ENCODE measurements at places on chromosomes 7 and 10.

DNA sequence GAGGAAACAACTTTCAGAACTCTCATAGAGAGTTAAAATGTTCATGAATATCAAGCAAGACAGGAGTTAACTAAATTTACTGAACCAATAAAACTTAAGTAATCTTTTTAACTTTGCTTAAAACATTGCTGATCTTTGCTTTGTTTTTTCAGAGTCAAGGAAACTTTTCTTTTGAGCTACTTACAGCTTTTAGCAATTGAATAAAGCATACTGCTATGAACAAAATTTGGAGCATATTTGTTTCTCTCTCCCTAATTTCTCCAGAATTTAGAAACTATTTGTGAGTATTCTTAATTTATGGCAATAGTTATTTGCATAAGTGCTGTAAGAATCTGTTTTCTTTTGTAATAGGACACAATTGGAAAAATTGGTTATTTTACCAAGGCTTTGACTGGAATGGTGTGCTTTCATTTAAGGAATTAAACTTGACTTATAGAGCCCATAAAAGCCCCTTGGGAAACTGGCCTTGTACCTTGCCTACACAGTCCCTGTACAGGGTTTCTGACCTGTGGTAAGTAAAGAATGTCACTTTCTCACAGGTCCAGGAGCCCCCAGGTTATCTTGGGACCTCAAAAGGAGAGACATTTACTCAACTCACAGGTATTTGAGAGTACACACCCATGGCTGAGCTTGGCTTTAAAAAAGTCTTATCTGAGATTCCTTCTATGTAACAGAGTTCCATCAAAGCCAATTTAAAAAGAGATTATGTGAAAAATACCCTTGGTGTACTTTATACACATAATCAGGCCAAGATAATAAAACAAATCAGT is 23.3 kb upstream of the KIAA1549 start:
- DNase-seq: no peak

- DNase-seq: no peak
These were observed 109.6 kb downstream of the SH2D4B start for GRCh38 chr10:80647173-80647833.

DNA sequence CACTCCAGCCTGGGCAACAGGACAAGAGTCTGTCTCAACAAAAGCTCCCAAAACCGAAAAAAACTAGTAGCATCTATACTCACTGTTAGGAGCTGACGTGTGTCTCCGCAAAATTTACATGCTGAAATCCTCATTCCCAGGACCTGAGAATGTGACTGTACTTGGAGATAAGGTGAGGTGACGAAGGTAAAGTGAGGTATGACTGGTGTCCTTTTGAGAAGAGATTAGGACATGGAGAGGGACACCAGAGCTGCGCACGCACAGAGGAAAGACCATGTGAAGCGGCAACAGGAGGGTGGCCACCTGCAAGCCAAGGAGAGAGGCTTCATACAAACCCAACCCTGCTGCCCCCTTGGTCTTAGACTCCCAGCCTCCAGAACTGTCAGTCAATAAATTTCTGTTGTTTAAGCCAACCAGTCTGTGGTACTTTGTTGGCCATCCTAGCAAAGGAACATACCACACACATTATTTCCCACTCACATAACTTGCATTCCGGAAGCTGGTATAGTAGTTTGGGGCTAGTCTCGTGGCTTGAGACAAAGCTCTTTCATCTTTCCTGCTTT is 1154.0 kb upstream of the CELF2 start:
- DNase-seq: no peak

GRCh38 chr10:112562122-112562521 is 115.1 kb downstream of the VTI1A start:
- no peak for DNase-seq

- no peak for DNase-seq
These were observed 109.4 kb downstream of the HIBADH start for GRCh38 chr7:27553273-27553672.

DNA sequence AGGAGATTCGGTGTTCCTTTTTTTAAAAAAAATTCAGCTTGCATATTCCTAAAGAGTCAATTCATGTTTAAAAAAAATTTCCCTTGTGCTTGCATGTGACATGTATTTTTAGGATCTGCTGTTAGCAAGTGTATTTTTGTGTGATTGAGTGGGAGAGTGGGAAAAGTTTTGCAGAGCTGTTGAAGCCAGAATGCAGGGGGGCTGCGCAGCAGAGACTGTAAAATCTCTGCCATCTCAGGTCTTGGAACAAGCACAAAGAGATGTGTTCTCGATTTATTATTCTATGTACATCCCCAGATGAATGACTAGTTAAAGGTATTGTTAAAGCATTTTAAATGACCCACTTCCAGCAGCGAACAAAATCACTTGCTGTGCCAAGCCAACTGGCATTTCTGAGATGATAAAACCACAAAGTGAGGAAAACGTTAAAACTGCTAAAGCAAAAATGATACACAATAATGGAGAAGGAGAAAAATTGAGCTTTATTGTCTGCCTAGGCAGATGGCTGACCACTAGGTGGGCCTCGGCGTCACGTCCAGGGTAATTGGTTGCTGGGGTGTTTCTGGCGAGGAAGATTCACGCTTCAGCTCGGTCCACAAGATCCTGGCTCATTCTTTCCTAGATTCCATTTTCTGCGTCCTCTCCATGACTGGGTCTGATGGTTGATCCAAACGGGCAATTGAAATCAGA is 67.0 kb upstream of the ATRNL1 start:
- no peak for DNase-seq

- DNase-seq: no peak
These were observed 12.2 kb upstream of the PDK4 start for GRCh38 chr7:95608359-95609173.

DNA sequence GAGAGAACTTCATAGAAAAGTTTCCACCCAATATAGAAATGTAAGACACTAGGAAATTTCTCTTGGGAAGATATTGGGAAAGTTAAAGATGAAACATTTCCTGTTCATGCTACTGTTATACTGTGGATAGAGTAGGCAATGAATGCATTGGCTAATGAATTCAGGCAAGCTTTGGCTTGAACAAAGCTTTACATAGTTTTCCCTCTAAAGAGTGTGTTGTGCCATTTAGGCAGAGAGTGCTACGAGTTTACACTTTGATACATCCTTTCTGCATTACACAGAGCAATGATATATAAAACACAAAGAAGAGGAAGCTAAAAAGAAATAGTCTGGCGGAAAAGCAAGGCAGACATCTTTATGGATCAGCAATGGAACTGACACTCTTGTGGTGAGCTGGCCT is 125.9 kb upstream of the SHH start:
- DNase-seq: no peak

DNA sequence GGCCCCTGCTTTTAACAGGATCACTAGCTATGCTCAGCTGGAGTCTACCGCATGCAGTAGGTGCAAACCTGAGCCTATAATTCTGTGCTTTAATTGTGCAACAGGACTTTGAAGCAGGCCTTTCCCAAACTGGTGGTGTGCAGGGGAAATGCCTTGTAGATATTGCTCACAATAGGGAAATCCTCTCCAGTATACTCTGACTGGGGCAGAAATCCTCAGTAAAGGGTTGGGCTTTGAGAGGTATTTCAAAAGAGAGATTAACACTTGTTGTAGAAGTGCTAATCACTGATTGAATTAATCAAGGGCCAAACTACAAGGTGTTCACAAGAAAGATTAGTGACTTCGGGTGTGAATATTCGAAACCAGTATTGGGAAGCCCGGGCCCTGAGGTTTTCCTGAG is 58.5 kb upstream of the EXOC6 start:
- DNase-seq: no peak

- DNase-seq: no peak
These were observed 11.2 kb downstream of the KPNA7 start for GRCh38 chr7:99196536-99197258.

DNA sequence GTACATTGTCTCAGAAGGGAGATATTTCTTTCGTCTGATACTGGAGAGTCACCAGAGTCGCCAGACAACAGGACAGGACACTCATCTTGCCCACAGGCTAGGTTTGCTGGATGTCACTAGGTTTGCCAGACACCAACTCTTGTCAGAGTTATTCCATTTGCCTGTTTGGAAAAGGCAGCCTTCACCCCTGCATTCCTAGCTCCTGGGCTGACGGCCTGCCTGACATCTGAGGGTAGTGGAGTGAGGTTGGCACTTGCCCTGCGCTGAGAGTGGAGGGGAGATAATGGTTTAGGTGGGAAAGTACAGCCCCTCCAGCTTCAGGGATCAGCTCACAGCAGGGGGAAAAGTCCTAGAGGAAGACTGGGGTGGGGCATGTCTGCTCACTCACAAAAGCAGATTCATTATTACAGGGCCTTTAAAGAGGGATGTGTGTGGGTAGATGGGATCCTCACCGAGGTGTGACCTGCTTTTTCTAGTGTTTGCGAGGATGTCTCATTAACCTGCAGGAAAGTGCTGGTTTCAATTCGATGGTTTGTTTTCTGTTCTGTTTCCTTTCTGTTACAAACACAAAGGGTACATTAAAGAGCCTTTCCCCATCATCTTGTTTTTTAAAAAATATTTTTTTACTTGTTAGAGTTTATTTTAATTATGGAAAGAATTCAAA is 79.3 kb upstream of the TNS3 start:
- no peak for DNase-seq

GRCh38 chr7:120955577-120956149 is 5.1 kb downstream of the ING3 start:
- no peak for DNase-seq

DNA sequence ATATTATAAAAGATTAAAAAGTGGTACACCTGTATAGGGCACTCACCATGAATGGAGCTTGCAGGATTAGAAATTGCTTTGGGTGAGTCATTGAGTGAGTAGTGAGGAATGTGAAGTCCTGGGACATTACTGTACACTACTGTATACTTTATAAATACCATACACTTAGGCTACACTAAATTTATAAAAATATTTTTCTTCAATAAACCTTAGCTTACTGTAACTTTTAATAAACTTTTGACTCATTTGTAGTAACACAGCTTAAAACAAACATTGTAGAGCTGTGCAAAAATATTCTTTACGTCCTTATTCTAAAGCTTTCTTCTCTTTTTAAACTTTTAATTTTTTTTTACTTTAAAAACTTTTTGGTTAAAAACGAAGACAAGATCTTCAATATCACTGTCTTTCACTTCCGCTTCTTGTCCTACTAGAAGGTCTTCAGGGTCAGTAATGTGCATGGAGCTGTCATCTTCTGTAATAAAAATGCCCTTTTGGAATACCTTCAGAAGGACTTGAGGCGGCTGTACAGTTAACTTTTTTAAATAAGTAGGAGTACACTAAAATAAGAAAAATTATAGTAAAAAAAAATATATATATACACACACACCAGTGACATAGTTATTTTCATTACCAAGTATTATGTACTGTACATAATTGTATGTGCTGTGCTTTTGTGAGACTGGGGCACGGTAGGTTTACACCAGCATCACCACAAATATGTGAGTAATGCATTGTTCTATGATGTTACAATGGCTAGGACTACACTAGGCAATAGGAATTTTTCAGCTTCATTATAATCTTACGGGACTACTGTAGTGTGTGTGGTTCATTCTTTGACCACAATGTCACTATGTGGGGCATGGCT is 3.5 kb downstream of the STK31 start:
- DNase-seq: no peak

GRCh38 chr10:113127261-113127900 is 177.3 kb downstream of the TCF7L2 start:
- no peak for DNase-seq

DNA sequence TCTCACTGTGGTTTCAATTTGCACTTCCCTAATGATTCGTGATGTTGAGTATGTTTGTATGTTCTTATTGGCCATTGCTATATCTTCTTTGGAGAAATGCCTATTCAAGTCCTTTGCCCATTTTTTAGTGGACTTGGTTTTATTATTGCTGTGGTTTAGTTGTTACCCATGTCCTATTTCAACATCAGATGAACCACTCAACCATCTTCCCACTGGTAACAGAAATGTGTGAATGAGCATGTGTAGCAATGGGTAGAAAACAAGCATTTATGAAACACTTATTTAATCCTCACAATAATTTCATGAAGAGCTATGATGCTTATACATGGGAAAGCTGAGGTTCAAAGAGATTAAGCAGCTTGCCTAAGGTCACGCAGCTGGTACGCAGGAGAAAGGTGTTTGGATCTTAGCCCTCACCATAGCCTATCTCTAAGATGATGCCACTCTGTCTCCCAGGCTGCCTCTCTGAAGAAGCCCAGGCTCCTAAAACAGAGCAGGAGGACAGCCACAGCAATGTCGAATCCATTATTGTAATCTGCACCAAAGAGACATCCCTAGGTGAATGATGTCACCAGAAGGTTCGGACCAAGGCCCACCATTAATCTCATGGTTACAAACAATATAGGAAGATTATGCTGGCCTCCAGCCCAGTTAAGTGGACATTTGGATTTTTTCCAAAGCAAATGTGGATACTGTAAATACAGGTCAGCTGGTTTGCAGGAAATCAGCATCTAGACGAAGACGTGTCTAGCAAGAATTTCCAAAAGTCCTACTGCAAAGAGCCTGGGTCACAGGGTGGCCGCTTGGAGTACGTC is 447.6 kb upstream of the ZMIZ1 start:
- no peak for DNase-seq

- DNase-seq: no peak
These were observed 202.8 kb upstream of the CXCL12 start for GRCh38 chr10:44587488-44588318.

DNA sequence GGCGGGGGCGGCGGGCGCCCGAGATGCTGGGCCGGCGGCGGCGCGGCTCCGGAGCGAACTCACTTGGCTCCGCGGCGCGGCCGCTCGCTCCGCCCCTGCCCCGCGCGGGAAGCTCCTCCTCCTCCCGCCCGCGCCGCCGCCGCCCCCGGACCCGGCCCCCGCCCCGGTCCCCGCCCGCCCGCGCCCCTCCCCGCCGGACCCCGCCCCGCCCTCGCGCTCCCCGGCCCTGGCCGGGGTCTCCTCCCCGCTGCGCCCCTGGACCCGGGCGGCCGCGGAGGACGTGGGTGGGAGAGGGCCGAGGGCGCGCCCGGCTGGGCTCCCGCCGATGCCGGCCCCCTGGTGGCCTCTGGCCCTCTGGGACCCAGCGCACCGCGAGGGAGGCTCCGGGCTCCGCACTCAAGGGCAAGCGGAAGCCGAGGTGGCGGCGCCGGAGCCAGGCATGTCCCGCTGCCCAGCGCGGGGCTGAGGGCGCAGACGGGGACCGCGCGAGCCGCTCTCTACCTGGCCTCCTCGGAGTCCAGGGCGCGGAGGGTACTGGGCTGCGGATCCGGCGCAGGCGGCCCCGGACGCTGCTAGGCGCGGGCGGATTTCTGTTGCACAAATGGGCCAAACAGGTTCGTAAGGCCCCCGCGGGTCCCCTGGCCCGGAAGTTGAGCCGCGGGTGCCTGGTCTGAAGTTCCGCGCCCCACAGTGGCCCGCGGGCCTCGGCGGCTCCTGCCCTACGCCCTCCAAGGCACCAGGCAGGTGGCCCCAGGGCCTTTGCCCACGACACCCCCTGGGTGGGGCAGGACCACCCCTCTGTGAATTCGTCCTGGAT is at the start of gene TCERG1L:
TSS of gene TCERG1L (minus strand) at position 61 of the 817 bp plus-strand sequence. CDS start 86 bp downstream, outside the sequence.
- DNase-seq: no peak

GRCh38 chr10:114504769-114505579 is 100.7 kb upstream of the AFAP1L2 start:
- no peak for DNase-seq

- no peak for DNase-seq
These were observed 56.3 kb downstream of the PLXNA4 start for GRCh38 chr7:132519936-132520335.

All from stimulated activated CD4-positive, alpha-beta T cell treated with anti-CD3 and anti-CD28 coated beads, Interleukin-12 subunit alpha, Interleukin-12 subunit beta, amount 100 ng/mL, for 4 hours (primary cell).